ENCODE measurements at places on chromosomes 2 and 18. TPM values are rescaled to one million over a fixed set of nuclear protein-coding genes. Genes with fewer than 3 reads are reported as not detected.

DNA sequence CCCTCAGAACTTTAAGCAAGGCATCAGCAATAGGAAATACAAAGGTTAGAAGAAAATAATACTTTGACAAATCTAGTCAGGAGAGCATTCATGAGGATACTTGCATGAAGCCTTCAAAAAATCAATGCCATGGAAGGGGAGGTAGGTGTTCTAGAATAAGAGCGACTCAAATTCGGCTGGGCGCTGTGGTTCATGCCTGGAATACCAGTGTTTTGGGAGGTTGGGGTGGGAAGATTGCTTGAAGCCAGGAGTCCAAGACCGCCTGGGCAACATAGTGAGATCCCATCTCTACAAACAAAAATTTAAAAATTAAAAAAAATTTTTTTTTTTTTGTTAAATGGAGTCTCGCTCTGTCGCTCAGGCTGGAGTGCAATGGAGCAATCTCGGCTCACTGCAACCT, 21.8 kb downstream of the GBX2 start:
- no peaks in the 10 kb centered on the region for H3K4me1 ChIP-seq
- H3K36me3 ChIP-seq, result no peaks in the 10 kb centered on the region
- DNase-seq, result no peak
- H3K27me3 ChIP-seq, result no peaks in the 10 kb centered on the region

DNA sequence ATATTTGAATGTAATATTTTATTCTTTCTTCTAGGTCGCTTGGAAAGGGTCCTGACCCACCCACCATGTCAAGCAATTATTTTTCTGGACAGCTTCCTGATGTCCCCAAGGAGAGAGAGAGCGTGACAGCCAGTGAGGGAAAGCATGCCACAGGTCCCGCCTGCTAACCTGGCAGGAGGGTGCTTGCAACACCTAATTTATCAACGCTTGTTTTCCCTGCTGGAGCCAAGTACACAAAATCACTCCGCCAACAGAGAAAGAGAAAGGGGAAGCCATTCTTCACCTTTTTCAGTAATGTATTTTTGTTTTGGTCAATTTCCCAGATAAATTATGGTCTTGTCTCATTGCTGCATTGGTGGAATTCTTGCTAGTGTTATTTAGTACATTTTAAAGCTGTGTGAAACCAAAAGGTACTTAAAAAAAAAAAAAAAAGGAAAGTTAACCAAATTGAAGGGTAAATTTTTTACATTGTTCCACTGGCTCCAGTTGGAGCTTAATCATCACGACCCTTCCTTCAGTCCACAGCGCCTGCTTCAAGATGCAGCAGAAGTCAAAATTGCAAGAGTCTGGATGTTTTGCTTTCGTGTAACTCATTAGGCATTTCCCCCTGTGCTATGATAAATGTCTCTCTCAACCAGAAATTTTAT, 88.5 kb upstream of the COPS8 start:
- no peak for DNase-seq
- no peak overlapping the region for H3K4me3 ChIP-seq
- no peaks in the 10 kb centered on the region for H3K36me3 ChIP-seq
- no peaks in the 10 kb centered on the region for H3K4me1 ChIP-seq
- no peak overlapping the region for H3K27ac ChIP-seq
- peaks cover 24% of the 10 kb centered on the region for H3K27me3 ChIP-seq

NTSR2 gene
- not detected for total RNA-seq

GRCh38 chr2:205730191-205730590, 47.9 kb downstream of the NRP2 start:
- no peak overlapping the region for H3K27ac ChIP-seq
- H3K36me3 ChIP-seq, result no peaks in the 10 kb centered on the region
- H3K4me3 ChIP-seq, result no peak overlapping the region
- no peaks in the 10 kb centered on the region for H3K4me1 ChIP-seq
- DNase-seq, result no peak
- H3K27me3 ChIP-seq, result peaks cover 6% of the 10 kb centered on the region

POTEJ gene
- not detected for total RNA-seq

DNA sequence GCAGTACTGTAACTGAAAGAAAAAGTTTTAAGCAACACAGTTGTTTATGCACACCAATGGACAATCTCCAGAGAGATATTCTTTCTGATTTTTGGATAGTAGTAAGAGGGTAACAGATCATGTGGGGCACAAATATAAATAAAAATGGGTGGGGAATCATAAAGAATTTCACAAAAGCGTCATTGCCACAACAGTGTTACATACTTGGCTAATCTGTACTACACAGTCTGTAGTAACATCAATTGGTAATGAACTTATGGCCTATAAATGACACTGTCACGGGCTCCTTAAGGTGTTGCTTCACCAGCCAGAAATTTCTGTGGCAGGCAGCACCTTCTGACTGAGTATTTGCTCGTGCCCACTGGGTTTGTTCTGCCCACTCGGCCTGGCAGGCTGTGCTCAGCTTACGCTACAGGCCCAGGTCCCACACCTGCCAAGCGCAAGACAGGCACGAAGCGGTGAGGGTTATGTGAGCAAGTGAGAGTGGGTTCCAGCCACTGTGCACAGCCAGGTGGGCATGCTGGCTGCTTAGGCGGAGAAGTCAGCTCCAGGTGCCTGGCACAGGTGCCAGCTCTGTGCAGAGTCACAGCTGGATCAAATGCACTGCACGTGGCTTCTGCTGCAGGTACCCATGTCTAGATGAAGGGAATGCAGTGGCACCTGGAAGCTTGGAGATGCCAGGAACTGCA, 532.5 kb upstream of the SLC39A10 start:
- no peak for DNase-seq
- H3K27me3 ChIP-seq, result no peaks in the 10 kb centered on the region
- no peak overlapping the region for H3K4me3 ChIP-seq
- H3K36me3 ChIP-seq, result no peaks in the 10 kb centered on the region

- H3K27me3 ChIP-seq, result no peaks in the 10 kb centered on the region
- no peak for DNase-seq
- no peak overlapping the region for H3K27ac ChIP-seq
Measured at GRCh38 chr2:5540856-5541255, 151.3 kb upstream of the SOX11 start.

Data from activated CD8-positive, alpha-beta memory T cell treated with anti-CD3 and anti-CD28 coated beads, Interleukin-2, amount 10 ng/mL, durations not matched to agents 7 days and 5 days (primary cell).